ENCODE measurements at places on chromosomes 1 and 21.

DNA sequence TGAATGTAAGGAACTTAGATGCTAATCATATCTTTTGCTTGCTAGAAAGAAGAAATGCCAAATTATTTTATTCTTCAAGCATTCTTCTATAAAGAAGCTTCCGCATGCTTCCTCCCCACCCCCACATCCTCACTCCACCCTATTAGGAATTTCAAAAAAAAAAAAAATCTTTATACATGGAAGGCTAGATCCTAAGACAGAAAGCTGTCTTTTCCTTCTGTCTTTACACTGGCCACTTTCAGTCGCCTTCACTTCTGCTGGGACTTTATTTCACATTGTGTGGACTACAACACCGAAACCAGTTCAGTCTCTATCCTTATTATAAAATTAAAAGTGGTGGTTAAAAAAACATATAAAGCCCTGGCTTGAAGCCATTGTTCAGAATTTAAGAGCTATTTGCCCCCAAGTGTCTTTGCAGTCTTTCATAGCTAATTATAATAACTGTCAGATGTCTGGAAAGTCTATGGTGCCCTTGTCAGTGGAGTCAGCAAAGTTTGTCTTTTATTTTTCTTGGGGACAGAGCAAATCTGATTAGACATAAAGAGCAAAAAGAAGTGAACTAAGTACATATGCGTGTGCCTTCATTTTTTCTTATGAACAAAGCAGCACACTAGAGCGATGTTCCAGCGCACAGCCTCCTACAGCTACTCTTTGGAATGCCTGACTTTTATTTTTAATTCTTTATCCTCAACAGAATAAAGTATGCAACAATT is 297.7 kb downstream of the PTPRC start:
- no peak for DNase-seq

- no peak for DNase-seq
Observed at GRCh38 chr1:2199042-2199810, 4.7 kb upstream of the FAAP20 start.

DNA sequence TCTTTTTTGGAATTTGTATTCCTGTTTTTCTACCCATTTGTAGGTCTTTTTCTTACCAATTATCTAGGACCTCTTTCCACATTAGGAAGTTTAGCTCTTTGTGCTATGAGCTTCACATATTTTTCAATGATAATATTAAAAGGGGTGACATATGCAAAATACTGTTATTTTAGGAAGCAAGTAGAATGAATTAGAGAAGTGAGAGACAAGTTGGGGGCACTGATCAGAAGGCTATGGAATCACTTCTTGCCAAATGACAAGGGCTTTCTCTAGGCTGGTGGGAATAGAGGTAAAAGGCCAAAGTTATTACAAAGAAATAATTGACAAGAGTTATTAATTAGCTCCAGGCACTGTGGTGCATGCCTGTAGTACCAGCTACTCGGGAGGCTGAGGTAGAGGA is 4.3 kb upstream of the BCAR3 start:
- DNase-seq: no peak

DNA sequence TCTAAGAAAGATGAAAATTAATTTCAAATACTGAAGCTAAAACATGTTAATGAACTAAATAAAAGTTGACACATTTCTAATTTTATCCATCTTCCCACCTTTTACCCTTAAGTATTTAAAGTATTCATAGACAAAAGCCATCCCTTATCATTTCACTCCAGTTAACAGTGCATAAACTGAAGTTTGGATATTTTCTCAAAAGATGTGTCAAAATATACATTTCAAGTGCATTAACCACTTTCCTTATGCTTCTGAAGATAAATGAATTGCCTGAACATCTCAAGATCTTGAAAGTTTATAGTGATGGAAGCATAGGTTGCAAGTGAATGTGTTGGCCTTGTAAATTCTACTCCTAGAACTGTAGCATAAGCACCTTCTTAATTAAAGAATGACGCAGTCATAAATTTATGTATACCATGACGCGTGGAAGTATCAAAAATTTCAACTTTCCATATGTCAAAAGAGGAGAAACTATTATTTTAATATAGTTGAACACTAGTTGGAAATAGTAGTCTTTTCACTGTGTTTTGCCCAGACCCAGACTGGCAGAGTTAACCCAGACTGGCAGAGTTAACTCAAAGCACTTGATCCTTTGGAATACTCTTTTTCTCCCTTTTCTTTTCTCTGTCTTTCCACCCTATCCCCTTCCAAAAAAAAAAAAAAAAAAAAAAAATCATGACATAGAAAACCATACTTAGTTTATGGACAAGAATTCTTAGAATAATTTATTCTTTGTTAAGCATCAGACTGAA is 282.6 kb upstream of the C1orf105 start:
- DNase-seq: no peak

DNA sequence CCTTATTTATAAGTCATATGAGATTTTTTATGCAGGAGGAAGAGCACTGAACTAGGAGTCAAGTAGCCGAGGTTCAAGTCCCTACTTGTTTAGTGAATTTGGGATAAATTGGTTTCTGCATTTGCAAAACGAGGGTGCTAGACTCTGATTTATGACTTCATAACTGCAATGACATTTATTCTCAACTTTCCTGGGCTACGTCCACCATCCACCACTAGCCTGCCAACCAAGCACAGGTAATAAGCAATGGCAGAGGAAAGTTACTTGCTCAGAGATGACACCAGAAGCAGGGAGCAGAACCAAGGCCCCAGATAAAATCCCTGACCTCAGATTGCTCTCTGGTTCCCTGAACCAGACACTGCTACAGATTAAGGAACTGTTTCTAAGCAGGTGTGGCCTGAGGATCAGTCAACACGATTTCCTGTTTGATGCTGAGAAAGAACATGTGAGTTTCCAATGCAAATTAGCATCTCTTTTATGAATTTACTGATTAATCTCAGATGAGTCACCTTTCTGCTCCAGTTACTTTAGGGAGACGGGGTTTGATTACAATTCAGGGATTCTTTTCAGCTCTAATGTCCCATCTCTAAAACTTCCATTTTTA is 52.7 kb downstream of the PLPP3 start:
- no peak for DNase-seq

GRCh38 chr1:226636847-226637096 is 88.2 kb downstream of the STUM start:
- no peak for DNase-seq

GRCh38 chr1:97138515-97139032 is 417.0 kb downstream of the PTBP2 start:
- no peak for DNase-seq

- DNase-seq: no peak
Observed at GRCh38 chr1:89657886-89658285, 25.0 kb downstream of the LRRC8C start.

- DNase-seq: no peak
Observed at GRCh38 chr1:164926107-164926506, 367.1 kb downstream of the PBX1 start.

GRCh38 chr1:21622466-21623315 is 46.5 kb downstream of the RAP1GAP start:
- DNase-seq: peak; percentile 50

- DNase-seq: no peak
Observed at GRCh38 chr1:221840511-221841243, 98.8 kb upstream of the DUSP10 start.

DNA sequence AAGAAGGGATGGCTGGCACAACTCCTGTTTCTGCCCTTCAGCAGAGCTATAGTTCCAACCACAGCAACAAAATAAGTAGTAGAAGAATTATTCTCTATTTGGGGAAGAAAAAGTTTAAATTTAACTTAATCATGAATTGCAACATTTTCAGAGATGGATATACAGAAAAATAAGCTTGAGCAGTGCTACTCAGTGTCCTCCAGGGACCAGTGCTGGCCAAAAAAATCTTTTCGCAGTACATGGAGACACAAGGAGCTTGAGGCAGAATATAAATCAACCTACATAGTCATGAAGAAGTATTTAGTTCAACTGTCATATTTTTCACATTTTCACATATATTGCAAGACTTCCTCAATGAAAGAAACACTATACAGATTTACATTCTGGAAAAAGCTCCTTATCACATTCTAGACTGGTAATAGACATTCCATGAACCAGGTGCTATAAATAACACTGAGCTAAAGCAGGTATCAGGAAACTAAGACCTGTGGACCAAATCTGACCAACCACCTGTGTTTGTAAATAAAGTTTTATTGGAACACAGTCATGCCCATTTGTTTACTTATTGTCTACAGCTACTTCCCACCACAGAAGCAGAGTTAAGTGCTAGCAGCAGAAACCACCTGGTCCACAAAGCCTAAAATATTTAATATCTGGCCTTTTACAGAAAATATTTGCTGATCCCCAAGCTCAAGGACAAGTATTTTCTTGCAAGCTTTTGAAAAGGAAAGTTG is 101.9 kb downstream of the RGS21 start:
- DNase-seq: no peak

GRCh38 chr1:89905395-89906058 is 84.7 kb downstream of the LRRC8D start:
- no peak for DNase-seq

DNA sequence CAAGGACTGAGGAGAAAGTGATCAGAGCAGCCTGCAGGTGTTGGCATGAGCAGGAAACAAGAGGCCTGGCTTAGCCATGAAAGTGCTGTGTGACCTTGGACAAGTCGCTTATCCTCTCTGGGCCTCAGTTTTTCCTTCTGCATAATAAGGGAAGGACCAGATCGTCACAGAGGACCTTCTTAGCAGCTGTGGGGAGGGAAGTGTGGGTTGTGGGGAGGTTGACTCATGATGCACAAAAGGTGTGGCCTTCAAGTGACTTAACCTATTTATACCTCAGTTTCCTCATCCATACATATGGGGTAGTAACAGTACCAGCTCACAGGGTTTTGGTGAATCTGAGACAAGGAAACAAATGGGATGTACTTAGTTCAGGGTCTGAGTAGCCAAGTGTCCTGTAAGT is 658.8 kb downstream of the MATN1 start:
- DNase-seq: no peak

DNA sequence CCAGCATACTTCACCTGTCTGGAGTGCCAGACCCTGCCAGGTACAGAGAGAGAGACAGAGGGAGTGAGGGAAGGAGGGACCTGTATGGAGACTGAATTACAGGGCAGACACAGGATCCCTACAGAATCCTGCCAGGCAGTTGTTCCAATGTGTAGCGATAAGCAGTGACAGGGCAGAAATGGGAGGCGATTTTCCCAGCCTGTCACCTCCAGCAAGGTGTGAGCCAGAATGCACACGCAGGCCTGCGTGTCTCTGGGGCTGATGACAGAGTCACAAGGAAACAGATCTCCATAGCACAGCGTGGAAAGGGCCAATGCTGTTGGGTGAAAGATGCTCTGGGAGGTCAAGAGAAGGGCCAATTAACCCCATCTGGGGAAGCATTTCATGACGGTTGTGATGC is 111.3 kb downstream of the HIVEP3 start:
- DNase-seq: no peak

GRCh38 chr1:19616489-19616888 is 27.6 kb upstream of the NBL1 start:
- no peak for DNase-seq

DNA sequence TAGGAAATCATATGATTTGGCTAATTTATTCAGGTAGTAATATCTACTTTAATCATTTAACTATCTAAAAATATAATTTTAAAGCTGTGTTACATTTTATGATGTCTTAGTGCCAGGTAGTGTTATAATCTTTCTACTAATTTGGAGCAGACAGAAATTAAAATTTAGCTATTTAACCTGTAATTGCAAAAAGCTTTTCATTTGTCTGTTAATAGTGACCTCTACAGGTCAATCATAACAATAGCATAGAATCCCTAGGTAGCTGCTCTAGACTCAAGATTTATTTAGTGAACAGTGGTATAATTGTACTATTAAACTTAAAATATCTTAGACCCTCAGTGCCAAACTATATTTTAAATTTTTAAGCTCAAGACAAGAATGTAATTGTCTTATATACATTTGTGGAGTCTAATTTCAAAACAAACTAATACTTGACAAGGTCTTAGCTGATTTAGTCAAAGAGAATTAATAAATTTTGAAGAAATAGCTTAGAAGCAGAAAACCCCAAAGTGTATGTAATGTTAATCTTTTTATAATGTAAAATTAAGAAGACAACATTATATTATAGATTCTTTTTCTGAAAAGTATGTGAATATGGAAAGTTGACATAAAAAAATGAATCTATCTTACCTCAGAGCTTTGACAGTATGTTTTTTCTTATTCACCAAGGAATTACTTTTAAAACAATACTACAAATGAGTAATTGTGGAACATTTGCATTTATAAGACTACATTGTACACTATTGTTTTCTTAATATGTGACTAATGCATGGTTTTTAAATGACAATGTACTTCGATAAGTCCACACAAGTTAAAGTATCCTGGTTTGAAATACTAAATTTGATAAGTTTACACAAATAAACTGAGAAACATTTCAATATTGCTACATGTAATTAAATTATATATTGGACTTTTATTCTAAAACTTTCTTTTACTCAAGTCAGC is 64.1 kb upstream of the RNPC3 start:
- DNase-seq: no peak

GRCh38 chr1:12692967-12693782 is 22.7 kb upstream of the AADACL3 start:
- no peak for DNase-seq

Data from stimulated activated CD4-positive, alpha-beta T cell treated with anti-CD3 and anti-CD28 coated beads, Interleukin-1b, Interleukin-23, amount 100 ng/mL, for 24 hours (primary cell).